ENCODE measurements at places on chromosomes 11 and 22.

DNA sequence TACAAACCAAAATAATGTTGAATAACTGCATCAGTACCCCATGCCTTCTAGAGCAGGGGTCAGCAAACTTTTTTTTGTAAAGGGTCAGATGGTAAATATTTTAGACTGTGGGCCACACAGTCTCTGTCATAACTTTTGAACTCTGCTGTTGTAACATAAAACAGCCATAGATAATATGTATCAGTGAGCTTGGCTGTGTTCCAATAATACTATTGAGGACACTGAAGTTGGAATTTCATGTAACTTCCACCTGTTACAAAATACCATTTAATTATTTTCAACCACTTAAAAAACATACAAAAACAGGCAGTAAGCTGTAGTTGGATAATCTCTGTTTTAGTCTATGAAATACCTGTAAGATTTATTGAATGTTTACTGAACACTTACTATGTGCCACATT lies 55.2 kb downstream of the PICALM start:
- DNase-seq, result no peak

DNA sequence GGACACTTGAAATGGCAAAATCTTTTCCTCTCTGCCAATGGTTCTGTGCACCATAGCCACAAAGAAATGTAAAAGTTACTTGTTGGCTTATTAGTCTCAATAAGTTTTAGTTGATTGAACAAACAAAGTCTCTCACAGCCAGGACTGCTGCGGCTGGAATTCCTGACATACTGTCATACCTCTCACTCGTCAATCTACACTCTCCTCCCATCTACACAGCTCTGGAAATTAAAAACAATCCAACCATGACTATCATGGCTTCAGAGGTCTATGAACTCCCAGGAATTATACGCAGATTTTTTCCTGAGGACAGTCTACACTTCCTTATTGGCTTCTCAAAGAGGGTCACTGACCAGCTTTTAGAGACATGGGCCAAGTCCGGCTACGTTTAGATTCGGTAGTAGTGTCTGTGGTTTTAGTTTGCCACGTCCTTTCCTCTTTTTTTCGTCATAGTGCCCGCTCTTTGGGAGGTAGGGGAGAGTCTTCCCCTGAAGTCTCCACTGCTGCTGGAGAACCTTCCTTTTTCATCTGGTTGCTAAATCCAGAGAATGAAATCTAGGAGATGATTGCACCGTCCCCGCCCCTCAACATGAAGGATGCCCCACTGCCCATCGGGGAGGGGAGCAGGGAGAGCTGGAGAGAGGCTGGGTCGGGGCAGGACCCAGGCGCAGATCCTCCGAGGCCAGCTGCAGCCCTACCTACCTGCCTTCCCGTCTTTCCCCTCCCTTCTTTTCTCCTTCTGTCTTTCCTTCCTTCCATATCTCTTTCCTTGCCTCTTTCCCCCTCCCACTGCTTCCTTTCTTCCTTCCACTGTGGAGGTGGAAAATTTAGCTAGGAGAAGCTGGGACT lies 1.0 kb upstream of the PLEKHB1 start:
- no peak for DNase-seq

DNA sequence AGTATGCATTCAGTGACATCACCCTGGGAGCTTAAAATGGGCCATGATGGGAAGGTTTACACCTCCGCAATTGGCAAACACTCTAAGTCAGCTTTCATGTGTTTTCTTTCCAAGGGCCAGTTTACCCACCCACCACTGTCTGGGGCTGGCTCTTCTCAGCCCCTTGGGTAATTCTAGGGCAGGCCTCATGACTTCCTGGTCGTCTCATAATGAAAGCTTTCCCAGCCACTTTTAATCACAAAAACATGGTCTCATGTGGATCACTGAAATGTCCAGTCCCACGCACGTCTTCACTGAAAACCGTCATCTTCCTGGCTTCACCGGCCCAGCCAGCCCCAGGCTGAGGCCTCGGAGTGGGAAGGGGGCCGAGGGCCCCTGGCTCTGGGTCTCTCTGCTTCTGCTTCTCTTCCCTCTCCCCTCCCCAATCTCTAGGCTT lies 58.5 kb upstream of the ANO1 start:
- no peak for DNase-seq

GRCh38 chr11:70134490-70134889 lies 56.4 kb downstream of the ANO1 start:
- no peak for DNase-seq

GRCh38 chr22:25452116-25452700 lies 112.3 kb upstream of the GRK3 start:
- no peak for DNase-seq

DNA sequence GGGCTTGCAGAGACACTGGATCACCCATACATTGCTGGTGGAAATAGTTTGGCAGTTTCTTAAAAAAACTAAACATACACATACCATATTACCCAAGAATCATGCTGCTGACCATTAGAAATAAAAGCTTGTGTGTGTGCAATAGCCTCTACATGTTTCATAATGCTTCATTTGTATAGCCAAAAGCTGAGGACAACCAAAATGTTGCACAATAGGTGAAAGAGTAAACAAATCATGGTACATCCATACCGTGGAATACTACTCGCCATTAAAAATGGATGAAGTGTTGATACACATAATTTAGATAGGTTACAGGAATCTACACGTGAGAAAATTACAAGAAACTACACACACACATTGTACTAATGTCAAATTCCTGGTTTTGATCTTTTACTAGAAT lies 6.5 kb downstream of the KBTBD3 start:
- no peak for DNase-seq

GRCh38 chr11:85947431-85948272 lies 92.5 kb downstream of the CCDC83 start:
- peak; percentile 27 for DNase-seq

DNA sequence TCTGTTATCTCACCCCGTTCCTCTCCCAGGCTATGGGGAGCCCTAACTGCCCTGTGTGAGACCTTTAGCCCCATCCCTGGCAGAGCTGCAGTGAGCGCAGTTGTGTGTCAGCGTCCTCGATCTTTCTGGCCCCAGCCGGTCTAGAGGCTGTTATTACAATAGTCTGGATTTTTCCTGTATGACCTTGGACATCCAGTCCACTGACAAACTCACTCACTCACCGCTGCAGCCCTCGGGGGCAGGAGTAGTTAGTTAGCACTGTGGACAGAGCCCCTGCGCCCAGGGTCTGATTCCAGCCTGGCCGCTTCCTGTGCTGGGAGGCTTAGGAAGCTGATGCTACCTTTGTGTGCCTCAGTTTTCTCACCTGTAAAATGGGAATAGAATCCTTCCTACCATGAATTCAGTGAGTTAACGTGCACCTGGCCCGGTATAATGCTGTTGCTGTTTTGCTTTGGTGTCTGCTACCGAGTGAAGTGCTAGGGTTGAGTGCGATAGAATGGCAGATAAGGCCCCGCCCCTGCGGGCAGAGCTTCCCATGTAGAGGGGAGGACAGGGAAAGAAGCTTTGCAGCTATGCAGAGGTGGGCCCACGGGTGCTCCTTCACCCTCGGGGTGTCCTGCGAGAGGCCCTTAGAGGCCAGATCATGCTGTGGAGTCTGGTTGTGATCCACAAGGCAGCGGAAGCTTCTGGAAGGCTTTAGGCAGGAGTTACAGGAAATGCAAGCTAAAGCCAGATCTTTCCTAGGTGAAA lies 3.0 kb downstream of the LRP5 start:
- DNase-seq, result no peak

DNA sequence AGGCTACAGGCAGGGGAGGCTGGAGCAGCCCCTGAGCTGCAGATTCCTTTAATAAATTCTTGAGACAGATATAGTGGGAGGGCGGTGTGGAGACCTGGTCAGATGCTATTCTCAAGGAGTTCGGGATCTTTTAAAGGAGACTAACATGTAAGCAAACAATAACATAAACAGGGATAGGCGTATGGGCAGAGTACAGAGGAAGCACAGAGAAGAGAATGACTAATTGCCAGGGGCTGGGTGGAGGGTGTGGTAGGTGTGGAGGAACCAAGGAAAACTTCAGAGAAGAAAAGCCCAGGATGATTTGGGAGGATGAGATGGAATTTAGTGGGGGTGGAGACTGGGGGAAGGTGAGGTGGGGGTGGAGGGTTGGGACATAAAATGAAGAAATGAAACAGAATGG lies 9.7 kb upstream of the HEPHL1 start:
- no peak for DNase-seq

GRCh38 chr22:39363751-39364515 lies 14.1 kb downstream of the SYNGR1 start:
- DNase-seq, result no peak

All from GM13976 (cell line).